H1 (cell line): ENCODE measurements at places on chromosomes 2 and 18. TPM values are rescaled to one million over a fixed set of nuclear protein-coding genes. Genes with fewer than 3 reads are reported as not detected.

GRCh38 chr18:27695052-27695451, 481.9 kb downstream of the CDH2 start:
- DNase-seq: no peak

DNA sequence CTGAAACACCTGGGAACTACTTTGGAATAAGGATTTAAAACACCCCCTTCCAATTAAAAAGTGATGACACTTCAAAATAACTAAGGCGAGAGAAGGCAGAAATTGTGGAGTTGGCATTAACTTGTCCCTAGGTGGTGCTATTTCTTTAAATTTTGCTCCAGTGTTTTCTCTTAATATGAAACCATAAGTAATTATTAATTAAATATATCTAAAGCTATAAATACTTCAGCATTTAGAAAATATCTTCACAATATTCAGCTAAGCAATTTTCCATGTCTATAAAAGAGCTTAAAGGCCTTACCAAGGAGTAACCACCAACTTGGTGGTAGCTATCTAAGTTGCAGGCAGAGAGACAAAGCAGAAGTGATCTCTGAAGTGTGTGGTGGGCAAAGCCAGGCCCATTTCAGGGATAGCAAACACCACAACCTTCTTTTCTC, 186.8 kb upstream of the PGAP1 start:
- DNase-seq: no peak

- DNase-seq: no peak
Measured at GRCh38 chr18:38747153-38747552, 1181.6 kb upstream of the CELF4 start.

LMAN1 gene
- polyA plus RNA-seq: 17.5 and 20.3 TPM in 2 replicates

DNA sequence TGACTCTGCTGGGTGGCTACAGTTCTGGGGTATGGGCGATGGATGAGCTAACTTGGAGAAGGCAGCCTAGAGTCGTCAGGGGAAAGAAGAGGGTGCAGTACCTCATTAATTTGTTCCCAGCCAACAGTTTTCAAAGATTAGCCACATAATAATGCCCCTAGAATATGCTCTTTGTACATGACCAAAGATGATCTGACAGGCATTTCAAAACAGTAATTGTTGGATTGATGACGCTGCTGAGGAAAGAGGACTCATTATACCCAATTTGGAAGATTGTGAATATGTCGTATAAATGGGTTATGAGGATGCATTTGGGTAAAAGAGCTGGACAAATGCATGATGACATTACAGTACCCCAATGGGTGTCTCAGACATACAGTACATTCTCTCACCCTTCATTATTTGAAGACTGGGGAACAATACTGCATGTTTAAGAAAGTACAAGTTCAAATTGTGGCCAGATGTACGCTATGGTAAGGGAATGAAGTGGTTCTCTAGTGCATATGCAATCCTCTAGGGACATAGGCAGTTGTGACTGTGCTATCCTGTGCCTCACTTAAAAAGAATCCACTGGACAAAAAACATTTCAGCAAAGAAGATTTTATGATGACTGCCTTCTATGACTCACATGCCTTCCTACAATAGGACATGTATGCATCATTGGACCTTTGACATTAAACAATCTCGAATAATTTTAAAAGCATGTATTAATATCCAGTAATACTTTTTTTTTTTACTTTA, 233.2 kb downstream of the CNTNAP5 start:
- no peak for DNase-seq

DNA sequence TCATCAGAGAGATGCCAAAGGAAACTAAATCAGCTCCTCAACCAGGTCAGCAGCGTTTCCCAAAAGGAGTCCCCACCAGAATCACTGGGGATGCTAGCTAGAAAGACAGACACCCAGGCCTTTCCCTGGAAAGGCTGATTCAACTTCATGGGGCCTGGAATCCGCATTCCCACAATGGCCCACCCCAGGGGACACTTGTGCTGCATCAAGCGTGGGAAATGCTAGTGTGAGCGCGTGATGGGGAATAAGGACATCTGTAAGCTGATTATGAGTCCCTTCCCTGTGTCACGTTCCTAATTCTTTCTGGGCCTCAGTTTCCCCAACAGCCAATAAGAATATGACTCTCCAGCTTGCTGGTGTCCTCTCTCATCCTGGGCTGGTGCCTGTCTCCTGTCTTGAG, 2.2 kb upstream of the WNT10A start:
- DNase-seq: no peak

GRCh38 chr2:136116813-136117390, 1.0 kb downstream of the CXCR4 start:
- no peak for DNase-seq

DNA sequence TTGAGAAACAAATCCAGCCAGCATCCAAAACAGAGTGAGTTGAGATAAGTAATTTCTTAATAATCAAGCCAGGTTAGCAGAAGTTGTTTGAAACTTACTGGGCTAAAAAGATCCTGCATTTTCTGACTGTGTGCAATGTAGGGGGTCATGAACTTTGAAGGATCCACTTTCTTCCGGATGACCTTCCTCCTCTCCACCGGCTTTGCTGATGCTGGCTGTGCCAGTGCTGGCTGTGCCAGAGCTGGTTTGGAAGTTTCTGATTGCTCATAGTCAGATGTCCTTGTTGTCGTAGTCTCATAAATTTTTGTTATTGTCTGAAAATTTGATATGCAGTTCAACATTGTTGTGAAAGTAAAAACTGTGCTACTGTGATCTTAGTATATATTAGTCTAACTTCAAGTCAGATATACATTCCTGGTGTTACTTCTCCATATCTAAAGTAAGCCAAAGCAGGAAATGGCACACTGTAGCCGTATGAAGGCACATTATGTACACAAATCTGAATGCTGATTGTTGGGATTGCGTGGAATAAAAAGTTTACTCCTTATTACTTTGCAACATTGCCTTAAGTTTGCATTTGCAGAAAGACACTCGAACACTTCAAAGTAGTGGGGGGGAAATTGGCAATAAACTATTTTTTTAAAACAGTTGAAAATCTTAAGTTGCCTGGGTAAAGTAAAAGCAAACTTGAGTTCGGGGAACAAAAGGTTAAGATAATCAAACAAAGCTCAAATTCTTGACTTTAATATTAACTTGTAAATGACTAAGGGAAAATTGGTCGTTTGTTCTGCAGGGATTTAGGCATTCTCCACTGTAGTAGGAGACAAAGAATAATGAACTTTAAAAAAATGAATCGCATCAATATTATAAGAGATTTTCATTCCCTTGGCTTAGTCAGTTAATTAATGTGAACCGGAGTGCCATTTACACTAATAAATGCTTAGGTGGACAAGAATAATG, 6.4 kb downstream of the NEB start:
- DNase-seq: no peak

CD8B2 gene
- polyA plus RNA-seq: 0.02 and 0.03 TPM in 2 replicates

CDH7 gene
- 0.67 and 1.00 TPM in 2 replicates for polyA plus RNA-seq
